HCEC 1CT (cell line): ENCODE measurements at places on chromosomes 6 and 20.

DNA sequence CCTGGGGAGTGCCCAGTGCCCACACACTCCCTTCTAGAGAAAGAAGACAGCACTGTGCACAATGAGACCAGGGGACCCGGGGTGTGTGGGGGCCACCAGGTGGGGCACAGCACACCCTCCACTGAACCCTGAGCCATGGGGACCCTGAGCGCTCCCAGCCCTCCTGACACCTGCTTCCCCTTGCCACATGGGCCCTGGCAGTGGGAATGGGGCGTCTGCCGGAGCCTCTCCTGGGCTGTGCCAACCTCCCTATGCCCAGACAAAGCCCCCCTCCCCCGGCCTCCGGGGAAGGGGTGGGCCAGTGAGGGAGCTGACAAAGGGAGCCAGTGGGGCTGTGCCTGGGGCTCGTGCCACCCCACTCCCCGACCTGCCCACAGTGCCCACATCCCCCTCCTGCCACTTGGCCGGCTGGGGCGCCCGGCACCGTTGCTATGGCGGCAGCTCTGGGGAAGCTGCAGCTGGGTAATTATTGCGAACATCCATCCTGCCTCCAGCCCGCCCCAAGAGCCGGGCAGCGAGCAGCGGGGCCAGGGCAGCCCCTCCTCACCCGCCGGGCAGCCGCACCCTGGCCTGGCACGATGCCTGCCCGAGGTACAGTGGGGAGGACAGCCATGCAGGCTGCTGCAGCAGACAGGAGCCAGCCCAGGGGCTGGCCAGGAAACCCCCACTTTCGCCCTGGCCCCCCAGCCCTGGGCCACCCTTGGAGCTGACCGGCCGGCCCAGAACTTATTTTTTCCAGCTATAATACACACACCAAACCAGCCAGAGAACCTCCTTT lies 41.9 kb upstream of the NOL4L start:
- DNase-seq, result no peak

GRCh38 chr6:45226081-45226480 lies 102.0 kb upstream of the RUNX2 start:
- no peak for DNase-seq

DNA sequence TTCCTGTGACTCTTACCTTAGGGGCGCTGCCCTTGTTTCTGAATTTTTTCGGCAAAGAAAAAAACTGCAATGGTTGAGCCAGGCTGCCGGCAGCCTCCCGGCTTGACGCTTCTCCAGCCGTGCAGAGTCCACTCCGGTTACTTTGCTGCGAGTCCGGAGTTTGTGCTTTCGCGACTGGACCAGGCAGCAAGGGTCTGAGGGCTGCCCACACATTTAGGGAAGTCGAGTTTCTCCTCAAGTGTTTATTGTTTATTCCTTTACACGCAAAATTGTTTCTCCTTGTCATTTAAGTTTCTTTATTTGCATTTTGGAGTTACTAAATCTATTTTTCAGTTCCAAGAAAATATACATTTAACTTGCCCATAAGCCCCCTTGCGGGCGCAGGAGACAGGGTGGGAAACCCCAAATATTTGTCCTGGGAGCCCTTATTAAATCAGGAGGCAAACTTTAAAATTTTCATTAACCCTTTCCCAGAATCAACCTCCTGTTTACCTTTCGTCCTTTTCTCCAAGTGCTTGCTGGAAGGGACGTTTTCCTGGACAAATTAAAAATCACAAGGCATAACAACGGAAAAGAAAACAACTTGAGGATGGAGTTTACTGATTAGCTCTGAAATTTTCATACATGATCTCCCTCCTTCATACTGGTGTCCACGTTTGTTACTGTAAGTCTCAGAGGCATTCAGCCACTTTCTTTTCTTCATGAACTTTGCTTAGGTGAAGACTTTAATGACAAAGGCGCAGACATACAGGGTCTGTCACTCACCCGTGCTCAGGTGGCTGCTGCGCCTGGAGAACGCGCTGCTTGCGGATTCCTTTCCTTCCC lies 1.7 kb upstream of the PDE10A start:
- DNase-seq, result no peak

DNA sequence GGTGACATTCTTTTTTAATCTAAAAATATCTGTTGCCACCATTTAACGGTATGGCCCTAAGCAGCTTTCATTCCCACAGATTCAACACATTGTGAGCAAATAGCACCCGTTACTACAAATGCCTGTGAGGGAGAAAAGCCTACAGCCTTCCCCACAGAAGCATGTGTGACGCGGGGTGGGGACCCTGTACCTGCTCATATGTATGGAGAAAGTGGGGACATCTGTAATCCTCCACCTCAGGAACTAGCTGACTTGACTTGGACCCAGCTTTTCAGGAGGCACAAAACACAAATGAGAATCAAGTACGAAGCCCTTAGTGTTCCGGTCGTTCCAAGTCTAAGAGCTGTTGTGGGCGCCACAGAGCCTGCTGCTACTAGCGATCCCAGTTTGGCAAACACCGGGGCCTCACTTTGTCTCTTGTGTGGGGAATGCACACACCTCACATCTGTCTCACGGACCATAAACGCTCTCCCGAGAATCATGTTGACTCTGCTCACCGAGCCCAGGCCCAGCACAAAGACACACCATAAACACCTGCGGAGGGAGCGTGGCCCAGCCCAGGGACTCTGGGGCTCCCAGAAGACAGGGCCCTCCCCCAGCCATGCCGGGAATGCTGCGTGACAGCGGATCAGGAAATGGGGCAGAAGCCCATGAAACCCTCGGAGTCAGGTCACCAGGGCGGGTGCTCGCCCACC lies 21.6 kb downstream of the DLL1 start:
- DNase-seq, result no peak

DNA sequence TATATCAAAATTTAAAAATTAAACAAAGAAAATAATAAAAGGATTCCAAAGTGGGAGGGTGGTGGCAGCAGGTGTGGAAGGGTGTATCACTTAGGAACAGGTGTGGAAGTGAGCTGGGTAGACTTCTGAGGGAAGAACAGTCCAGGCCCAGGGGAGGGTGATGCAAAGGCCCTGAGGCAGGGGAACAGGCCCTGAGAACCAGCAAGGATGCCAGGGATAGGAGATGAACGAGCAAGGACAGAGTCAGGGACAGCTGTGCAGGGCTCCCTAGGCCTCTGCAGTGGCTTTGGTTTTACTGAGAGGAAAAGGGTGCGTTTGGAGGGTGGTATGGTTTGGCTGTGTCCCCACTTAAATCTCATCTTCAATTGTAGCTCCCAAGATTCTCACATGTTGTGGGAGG lies 9.4 kb upstream of the RAET1E start:
- DNase-seq, result no peak

DNA sequence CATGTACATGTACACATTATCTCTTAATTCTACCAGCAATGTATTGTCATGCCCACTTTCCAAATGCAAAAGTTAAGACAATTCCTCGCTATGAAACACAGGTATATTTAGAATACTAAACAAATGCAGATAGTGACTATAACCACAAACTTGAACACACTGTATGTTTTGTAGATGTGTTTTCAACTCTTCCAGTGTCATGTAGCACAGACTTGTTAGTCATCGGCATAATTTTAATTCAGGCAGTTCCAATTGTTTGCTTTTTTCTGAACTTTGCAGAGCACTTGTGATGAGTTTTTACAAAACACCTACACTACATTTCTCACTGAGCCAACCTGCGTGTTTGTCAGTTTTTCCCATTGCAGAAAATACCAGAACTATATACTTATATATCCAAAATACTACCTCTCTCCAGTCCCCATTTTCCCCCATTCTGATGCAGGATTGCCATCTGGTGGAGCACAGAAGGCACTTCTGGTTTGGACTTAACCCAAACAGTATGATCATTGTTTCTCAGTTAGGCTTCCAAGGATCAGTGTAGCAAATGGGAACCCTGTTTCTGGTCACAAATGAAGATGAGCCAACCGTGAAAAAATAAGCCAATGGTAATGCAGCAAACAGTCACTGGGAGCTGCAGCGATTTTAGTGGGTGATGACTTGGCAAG lies 143.4 kb downstream of the ADGRB3 start:
- DNase-seq, result peak; percentile 4

DNA sequence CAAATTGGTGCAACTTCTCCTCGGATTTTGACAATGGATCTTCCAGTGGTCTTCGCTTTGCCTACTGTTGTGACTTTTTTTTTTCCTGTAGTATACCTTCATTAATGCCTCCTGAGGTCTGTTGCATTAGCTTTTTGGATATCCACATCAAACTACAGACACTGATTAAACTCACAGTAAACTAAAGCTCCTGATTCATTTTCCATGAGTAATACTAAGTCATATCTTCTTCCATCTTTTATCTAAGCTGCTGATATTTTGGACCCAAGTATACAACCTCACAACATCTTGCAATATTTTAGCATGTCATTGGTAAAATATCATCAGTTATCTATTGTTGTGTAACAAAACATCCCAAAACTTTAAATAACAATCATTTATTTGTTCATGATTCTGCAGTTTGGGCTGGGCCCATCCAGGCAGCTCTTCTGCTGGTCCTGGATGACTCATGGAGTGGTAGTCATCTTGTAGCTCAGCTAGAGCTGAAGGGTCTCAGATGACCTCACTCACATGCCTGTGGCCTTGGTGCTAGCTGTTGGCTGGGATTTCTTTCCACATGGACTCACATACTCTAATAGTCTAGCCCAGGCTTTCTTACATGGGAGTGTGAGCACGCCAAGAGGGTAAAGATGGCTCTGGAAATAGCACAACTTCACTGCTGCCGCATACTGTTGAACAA lies 78.3 kb upstream of the SRSF6 start:
- DNase-seq, result peak; percentile 53

- DNase-seq, result no peak
These were observed 24.8 kb downstream of the NFYA start for GRCh38 chr6:41097467-41098090.

DNA sequence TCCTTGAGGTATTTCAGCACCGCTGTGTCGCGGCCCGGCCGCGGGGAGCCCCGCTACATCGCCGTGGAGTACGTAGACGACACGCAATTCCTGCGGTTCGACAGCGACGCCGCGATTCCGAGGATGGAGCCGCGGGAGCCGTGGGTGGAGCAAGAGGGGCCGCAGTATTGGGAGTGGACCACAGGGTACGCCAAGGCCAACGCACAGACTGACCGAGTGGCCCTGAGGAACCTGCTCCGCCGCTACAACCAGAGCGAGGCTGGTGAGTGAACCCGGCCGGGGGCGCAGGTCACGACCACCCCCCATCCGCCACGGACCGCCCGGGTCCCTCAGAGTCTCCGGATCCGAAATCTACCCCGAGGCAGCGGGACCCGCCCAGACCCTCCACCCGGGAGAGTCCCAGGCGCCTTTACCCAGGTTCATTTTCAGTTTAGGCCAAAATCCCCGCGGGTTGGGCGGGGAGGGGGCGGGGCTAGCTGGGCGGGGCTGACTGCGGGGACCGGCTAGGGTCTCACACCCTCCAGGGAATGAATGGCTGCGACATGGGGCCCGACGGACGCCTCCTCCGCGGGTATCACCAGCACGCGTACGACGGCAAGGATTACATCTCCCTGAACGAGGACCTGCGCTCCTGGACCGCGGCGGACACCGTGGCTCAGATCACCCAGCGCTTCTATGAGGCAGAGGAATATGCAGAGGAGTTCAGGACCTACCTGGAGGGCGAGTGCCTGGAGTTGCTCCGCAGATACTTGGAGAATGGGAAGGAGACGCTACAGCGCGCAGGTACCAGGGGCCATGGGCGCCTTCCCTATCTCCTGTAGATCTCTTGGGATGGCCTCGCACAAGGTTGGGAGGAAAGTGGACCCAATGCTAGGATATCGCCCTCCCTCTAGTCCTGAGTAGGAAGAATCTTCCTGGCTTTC lies 693 bp downstream of the HLA-F start:
- no peak for DNase-seq

GRCh38 chr20:44489931-44490330 lies 14.3 kb downstream of the TTPAL start:
- no peak for DNase-seq

DNA sequence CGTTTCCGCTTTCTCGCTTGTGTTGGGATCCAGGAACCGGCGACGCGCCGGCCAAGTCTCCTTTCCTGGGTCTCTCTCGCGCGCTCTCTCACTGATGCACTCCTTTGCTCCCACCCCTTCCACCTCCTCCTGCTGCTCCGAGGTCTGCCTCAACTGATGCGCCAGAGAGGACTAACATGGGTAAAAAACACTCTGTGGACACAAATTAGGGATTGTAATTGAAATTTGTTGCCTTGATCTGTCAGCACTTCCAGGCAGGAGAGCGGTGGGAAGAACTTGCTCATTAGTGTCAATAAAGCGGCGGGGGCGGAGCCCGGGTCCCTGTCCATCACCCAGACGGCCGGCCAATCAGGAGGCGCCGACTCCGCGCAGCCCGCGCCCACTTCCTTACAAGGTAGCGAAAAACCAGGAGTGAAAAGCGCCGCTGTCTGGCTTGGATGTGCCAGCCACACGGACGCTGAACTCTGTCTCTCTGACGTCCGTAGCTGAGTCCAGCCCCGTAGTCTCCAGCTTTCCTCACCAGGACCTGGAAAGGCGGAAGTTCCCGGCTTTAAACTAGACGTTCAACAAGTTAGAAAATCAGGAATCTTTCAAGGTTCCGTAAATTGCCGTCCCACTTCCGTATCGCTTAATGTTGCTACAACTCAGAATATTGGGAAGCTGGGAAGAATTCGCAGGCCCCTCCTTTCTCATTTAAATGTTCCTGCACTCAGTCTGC lies at the start of gene TBX18:
Gene TBX18 (minus strand): TSS at position 267 of the 718 bp plus-strand sequence. CDS start 417 bp downstream, outside the sequence.
- peak; percentile 95 for DNase-seq

DNA sequence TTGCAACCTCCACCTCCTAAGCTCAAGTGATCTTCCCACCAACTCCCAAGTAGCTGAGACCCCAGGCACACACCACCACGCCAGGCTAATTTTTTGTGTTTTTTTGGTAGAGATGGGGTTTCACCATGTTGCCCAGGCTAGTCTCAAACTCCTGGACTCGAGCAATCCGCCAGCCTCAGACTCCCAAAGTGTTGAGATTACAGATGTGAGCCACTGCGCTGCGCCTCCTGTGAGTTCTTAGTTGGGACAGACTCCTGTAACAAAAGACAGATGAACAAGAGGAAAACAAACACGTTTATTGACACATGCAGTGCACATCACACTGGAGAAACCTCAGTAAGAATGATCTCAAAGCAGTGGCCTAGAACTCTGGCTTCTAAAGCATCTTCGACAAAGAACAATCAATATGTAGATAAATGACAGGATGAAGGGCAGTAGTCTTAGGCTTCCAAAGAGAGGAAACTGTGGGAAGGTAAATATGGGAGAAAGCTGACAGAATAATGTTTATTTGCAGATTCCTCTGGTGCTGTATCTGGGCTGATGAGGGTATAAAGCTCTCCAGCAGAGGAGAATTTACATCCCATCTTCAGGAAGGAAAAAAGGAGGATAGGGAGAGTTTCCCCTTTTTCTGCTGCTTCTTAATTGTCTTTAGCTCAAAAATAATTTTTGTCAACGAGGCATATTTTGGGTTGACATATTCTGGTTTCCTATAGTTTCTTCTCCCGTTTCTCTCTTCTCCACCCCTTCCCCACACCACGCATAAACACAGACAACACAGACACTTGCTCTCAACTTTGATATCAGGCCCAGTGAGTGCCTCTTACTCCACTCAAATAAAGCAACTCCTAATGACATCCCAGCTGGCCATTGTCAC lies 84.7 kb upstream of the TNFAIP3 start:
- no peak for DNase-seq

DNA sequence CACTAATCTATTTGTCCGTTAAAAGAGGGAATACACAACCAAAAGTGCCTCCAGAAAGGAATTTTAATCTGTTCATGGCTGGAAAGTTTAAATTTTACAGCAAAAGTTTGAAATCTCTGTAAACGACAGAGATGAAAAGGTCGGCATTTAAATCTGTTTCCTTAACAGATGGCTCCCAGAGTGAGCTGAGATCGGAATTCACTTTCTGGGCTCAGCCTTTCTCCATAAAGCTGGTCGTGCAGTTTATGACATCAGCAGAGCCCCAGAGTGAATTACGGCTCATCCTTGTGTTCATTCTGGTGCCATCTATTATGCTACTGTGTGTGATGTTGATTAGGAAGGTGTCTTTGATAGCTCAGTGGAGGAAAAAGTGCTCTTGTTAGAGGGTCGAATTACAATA lies 117.6 kb upstream of the ZFP64 start:
- DNase-seq, result no peak
